ENCODE measurements at places on chromosomes 6 and 20. TPM values are rescaled to one million over a fixed set of nuclear protein-coding genes. Genes with fewer than 3 reads are reported as not detected.
A peak's percentile ranks its signal among the peaks of the same experiment; 100 is the strongest.

DNA sequence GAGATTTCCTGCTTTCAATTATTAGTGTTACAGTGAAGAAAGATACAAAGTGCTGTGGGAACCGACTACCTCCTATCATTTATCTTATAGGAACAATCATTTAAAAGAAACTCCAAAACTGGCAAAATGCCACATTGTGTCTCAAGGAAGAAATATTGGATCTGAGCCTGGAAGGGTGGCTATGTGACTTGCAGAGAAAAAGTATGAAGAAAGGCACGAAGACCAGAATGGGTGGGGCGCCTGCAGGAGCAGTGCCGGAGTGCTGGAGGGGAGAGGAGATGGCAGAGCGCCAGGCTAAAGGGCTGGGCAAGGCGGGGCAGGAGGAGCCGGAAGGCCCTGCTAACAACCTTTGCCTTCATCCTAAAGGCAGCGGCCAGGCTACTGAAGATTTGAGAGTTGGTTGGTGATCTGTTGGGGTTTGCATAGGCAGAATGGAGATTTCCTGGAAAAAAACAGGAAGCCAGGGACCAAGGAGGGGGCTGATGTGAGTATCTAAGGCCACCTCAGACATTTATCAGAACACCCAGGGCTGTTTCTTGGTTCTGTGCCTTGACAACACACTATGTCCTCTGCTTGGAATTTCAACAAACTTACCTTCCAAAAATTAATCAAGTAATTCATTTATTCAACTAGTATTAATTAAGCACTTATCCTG is 125.6 kb downstream of the MAFB start:
- no peaks in the 10 kb centered on the region for H3K27me3 ChIP-seq
- H3K4me1 ChIP-seq, result no peaks in the 10 kb centered on the region
- H3K4me3 ChIP-seq, result no peak overlapping the region

DNA sequence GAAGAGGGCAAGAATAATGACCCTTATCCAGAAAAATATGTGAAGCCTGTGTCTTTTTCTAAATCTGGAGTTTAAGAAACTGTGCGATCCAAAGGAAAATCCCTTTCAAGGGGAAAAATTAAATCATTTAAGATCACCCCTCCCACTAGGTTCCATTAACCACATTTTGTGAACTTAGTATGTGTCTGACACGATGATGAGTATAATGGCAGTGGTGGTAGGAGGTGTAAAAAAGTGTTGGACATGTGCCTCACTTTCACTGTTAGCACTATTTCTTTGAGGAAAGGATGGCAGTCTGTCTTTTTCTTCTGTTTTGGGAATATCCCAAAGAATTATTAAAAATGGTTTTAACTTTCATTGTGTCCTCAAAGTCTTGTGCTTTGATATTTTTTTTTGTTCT is 392.3 kb upstream of the CITED2 start:
- H3K27me3 ChIP-seq, result no peaks in the 10 kb centered on the region
- peaks cover 9% of the 10 kb centered on the region for H3K4me1 ChIP-seq
- H3K4me3 ChIP-seq, result no peak overlapping the region
- no peak overlapping the region for H3K27ac ChIP-seq
- no peak for DNase-seq

GRCh38 chr6:118893064-118893806 is 717 bp upstream of the ASF1A start:
- peak overlapping the region; percentile 57 for H3K27ac ChIP-seq
- H3K27me3 ChIP-seq, result no peaks in the 10 kb centered on the region
- H3K36me3 ChIP-seq, result no peaks in the 10 kb centered on the region

DNA sequence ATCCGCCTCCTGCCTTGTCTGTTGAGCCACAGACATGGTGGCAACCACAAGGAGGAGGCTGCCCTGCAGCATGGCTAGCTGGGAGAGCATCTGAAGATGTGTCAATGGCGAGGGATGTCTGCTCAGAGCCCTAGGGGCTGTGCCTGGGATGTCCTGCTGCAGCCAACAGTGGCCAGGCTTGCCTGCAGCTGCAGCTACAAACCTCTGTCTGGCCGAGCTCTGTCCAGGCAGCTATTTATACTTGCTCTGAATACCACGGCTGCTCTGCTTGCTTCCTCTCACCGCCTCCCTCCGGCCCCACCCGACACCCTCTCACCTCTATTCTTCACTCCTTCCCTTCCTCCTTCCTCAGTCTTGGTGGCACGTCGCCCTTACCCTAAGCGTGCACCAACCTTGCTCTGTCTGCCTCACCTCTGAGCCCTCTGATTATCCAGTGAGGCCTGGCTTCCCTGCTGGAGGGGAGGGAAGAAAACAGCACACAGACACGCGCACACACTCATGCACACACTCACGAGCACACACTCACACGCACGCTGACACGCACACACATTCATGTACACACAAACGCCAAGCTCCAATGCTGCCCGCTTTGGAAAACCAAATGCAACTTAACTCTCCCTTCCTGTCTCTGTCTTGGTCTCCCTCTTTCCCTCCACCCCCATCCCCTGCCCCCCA is at the start of gene ANGPT4:
ANGPT4 (minus strand) TSS at position 210 of the 675 bp plus-strand sequence; CDS start at position 90, 120 bp downstream.
- no peaks in the 10 kb centered on the region for H3K27me3 ChIP-seq
- H3K27ac ChIP-seq, result no peak within 1 kb of the TSS
- no peak for DNase-seq
- no peak within 1 kb of the TSS for H3K4me3 ChIP-seq

The ARFGEF3 gene
- 21.8 TPM for total RNA-seq

GRCh38 chr20:2246069-2246491 is 49.7 kb upstream of the TGM3 start:
- H3K27me3 ChIP-seq, result no peaks in the 10 kb centered on the region
- H3K4me1 ChIP-seq, result no peaks in the 10 kb centered on the region
- no peak for DNase-seq
- no peaks in the 10 kb centered on the region for H3K36me3 ChIP-seq
- H3K27ac ChIP-seq, result no peak overlapping the region

DNA sequence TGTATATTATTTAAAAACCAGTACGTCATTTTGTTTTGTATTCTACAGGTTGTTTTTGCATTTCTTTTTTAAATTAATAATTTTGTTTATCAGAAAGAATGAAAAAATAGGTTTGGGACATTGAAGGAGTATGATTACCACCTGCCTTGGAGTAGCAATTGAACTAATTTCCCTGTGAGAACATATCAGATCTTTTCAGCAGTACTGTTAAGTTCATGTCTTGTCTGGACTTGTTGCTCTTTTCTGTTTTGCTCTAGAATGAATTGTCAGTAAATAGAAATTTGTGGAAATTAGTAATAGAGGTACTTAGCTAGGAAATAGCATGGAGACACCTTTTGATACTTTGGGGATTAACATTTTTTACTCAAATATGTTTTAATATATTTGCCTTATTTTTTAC is 24.3 kb downstream of the HSF2 start:
- DNase-seq, result no peak
- no peak overlapping the region for H3K27ac ChIP-seq
- no peaks in the 10 kb centered on the region for H3K4me1 ChIP-seq

GRCh38 chr6:31597006-31597405 is 4.2 kb upstream of the NCR3 start:
- H3K36me3 ChIP-seq, result no peaks in the 10 kb centered on the region
- H3K4me3 ChIP-seq, result no peak overlapping the region
- H3K27me3 ChIP-seq, result no peaks in the 10 kb centered on the region
- no peak overlapping the region for H3K27ac ChIP-seq

DNA sequence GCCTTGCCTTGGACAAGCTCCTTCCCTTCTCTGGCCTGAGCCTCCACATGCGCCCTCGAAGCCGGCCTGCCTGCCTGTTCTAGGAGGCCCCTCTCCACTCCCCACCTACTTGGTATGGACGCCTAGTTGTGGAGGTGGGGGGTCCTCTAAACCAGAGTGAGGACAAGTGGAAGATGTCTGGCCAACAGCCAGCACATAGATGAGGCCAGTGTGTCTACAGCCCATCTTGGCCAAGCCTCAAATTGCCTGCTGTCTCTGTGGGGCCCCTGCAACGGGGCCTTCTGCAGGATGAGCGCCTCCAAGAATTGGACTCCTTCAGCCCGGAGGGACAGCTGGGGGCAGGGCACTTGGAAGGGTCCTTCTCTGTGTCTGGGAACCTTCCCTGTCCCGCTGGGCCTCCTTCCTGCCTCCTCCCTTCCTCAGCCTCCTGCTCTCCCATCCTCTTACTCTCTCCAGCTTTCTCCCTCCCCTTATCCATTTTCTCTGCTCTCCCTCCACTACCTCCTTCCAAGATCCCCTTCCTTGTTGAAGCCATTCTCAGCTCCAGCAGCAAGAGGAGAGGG is 1.6 kb downstream of the MDFI start:
- no peaks in the 10 kb centered on the region for H3K36me3 ChIP-seq
- H3K4me3 ChIP-seq, result no peak overlapping the region
- H3K27me3 ChIP-seq, result no peaks in the 10 kb centered on the region
- no peak overlapping the region for H3K27ac ChIP-seq
- H3K4me1 ChIP-seq, result peaks cover 25% of the 10 kb centered on the region

The MEP1A gene
- not detected for total RNA-seq

The CDH4 gene
- 0.33 TPM for total RNA-seq

GRCh38 chr6:165086814-165087213 is 222.6 kb downstream of the C6orf118 start:
- no peaks in the 10 kb centered on the region for H3K4me1 ChIP-seq
- no peaks in the 10 kb centered on the region for H3K36me3 ChIP-seq
- H3K27ac ChIP-seq, result no peak overlapping the region
- H3K27me3 ChIP-seq, result no peaks in the 10 kb centered on the region
- H3K4me3 ChIP-seq, result no peak overlapping the region

Data from body of pancreas (tissue), 4 donors.